ENCODE measurements at places on chromosomes 4 and X.

GRCh38 chr4:7414046-7414445 lies 20.7 kb downstream of the PSAPL1 start:
- no peak for DNase-seq

DNA sequence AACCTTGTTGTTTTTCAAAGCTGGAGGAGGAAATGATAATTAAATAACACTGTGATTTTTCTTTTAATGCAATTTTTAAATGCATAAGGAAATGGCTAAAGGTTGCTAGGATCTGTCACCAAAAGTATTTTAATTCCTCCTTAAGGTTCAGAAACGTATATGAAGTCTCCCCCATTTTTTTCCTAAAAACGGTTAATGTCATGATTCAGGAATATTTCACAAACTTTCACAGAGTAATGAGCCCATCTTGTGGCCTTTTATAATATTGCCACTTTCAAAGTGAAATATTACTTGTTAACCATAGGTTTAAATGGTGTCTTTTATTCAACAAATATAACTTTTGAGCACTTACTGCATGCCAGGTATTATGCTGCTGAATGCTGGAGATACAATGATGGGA lies 99.5 kb upstream of the USP38 start:
- no peak for DNase-seq

- DNase-seq: no peak
Measured at GRCh38 chrX:69221239-69222102, 56.2 kb upstream of the PJA1 start.

DNA sequence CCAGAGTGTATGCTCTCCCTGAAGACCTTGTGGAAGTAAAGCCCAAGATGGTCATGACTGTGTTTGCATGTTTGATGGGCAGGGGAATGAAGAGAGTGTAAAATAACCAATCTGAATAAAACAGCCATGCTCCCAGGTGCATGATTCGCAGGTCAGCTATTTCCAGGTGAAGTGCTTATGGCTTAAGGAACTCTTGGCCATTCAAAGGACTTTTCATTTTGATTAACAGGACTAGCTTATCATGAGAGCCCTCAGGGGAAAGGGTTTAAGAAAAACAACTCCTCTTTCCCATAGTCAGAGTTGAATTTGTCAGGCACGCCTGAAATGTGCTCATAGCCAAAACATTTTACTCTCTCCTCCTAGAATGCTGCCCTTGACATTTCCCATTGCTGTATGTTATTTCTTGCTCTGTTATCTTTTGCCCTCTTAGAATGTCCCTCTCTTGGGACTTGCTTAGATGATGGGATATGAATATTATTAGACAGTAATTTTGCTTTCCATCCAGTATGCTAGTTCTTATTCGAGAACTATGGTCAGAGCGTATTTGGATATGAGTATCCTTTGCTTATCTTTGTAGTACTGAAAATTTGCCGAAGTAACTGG lies 88.6 kb downstream of the PLS3 start:
- DNase-seq: no peak

DNA sequence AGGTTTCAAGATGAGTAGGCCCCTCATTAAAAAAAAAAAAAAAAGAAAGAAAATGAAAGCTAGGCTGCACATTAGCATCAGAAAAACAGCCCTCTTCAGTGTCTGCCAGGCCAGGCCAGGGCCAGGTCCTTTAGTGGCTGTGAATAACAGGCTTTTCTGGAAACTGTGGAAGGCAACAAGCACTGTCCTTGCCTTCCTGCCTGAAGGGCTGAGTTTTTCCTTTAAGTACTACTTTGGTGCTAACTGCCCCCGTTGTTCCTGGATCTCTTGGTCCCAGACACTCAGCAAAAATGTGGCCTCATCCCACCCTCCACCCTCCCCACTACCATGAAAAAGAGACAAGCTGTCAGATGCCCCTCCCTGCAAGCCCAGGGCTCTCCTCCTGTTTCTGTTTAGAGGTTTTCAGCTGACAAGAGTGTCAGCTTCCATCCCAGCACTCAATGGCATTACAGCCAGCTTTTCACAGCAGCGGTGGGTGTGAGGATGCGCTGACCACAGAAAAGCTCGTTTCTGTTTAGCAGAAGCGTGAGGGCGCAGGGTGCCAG lies 174.2 kb downstream of the NHS start:
- DNase-seq: no peak

- no peak for DNase-seq
Measured at GRCh38 chr4:11743976-11744375, 315.3 kb upstream of the HS3ST1 start.

- DNase-seq: no peak
Measured at GRCh38 chr4:86141161-86141560, 218.7 kb downstream of the MAPK10 start.

DNA sequence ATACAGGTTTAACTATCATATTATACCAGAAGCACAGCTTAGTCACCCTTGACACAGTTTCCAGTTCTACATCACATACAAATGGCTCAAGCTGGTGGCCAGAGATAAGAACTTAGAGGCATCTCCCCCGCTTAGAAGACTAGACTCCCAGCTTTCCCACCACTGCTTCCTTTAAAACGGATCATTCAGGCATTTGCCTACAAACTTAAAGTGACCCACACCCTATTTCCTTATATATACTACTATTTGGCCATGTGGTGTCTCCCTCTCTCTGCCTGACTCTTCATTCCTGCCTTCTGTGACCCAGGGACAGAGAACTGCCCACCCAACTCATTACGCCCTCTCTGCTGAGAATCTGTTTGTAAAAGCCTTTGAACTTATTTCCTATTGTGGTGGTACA lies 781.2 kb upstream of the DIAPH2 start:
- no peak for DNase-seq

GRCh38 chr4:38944440-38944839 lies 76.8 kb downstream of the FAM114A1 start:
- DNase-seq: no peak

DNA sequence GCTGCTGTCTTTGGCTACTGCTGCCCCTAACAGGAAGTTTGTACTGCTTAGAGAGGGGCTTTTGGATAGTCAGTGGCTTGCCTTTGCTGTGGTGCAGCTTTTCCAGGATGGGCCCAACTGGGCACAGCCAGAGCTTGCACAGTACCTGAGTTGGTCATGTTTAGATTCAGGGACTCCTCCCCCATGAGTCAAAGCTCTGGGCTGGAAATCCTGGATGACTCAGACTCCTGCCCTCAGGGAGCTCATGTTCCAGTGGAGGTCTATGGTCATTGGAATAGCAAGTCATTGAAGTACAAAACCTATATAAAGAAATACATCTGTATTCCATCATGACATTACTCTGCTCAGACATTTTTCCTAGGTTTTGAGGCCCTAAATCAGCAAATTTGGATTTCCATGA lies 66.7 kb upstream of the PJA1 start:
- DNase-seq: no peak

- no peak for DNase-seq
Measured at GRCh38 chr4:156784970-156785369, 186.6 kb downstream of the PDGFC start.

GRCh38 chr4:9608300-9608699 lies 164.1 kb downstream of the DEFB131A start:
- no peak for DNase-seq
